ENCODE measurements at places on chromosomes 16 and 17.

- no peak for DNase-seq
These were observed 2.1 kb downstream of the CCL4L2 start for GRCh38 chr17:36212966-36213365.

GRCh38 chr16:66081775-66082366, 284.6 kb upstream of the CDH5 start:
- DNase-seq: no peak

DNA sequence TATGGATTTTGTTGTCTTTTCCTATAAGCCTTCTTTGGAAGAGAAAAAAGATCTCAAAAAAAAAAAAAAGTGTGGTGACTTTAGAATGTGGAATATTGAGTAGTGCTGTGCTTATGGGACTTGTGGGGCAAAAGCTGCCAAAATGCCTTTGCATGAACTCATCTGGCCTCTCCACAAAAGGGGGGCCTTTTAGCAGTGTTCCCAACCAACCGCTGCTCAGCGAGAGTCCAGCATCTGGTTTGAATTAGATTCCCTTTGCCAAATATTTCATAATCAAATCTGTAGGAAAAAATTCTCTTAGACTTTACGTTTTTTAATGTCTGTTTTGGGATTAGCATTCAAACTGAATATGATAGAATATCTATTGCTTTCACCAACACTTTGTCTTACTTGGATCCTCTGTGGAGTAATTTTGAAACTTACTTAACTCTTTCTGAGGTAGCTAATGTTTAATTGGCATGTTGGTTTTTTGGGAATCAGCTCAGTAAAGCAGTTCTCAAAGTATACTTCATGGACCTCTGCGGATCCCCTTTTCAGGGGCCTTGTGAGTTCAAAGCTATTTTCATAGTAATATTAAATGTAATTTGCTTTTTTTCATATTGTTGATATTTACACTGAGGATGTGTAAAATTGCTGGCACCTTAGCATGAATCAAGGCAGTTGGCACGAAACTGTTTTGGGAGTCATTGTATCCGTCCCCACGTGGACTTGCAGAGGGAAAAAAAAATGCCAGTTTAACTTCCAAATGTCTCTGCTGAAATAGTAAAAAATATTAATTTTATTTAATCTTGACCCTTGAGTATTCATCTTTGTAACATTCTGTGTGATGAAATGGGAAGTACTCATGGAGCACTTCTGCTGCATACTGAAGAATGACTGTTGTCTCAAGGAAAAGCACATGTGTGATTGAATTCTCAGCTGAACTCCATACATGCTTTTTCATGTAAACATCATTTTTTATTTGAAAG, 34.7 kb upstream of the VPS4A start:
- peak; percentile 16 for DNase-seq

DNA sequence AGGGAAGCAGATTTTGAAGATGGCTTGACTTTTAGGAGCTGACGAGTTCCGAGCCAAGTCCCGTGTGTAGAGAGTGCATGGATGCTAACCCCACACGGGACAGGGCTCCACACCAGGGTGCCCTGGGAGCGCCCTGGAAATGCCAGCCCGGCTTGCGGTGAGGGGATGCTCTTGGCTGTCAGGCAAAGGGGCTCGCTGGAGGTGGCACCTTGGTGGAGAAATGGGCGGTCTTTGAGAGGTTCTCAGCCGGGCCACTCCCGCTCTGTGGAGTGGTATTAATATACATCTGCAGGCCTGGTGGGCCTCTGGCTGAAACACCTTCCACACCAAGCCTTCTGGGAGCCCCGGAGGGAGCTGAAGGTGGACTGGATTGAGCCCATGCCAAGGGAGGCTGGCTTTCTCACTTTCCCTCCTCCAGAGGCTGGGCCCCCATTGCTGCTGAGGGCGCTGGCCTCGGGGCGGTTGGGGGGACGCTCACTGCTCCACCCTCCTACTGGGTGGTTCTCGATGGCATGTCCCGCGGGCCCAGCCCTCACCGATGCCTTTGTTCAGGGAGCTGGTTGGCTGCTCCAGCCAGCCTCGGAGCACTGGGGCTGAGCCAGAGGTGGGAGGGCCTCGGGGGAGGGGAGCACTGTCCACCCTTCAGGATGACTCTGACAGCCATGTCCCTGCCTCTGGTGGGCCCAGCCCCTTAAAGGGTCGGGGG, 210.3 kb downstream of the NTN1 start:
- DNase-seq: no peak

GRCh38 chr17:12097326-12097725, 76.6 kb downstream of the MAP2K4 start:
- DNase-seq: no peak

DNA sequence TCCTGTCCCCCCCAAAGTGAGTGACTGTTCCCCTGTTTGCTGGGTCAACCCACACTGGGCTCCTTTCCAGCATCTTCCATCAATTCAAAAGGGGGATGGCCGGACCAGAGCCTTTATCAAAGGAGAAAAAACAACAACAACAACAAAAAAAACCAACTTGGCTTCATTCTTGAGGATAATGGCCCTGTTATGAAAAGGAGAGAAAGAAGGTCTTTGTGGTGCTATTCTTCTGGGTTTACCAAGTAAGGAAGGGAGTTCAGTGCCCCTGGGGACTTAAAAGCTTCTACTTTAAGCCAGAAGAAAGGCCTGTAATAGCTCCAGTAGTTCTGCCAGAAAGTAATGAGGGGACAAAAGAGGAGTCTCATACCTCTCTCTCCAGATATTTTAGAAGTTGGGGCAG, 71.5 kb downstream of the RGS9 start:
- no peak for DNase-seq

DNA sequence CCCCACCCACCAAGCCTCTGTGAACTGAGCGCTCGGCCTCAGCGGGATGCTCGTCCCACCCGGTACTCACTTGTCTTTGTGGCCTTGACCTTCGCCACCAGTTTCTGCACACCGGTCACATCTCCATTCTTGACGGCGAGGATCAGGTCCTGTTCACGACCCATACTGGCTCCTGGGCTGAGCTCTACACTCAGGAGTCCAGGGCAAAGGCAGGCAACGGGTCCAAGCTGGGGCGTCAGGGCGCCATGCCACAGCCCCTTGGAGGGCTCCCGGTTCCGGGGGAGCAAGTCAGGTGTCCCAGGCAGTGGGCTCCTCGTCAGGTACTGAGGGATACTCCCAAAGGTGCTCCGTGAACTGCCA, 1.7 kb downstream of the CASKIN2 start:
- no peak for DNase-seq

- DNase-seq: no peak
These were observed 6.7 kb downstream of the USP7 start for GRCh38 chr16:8957063-8957397.

DNA sequence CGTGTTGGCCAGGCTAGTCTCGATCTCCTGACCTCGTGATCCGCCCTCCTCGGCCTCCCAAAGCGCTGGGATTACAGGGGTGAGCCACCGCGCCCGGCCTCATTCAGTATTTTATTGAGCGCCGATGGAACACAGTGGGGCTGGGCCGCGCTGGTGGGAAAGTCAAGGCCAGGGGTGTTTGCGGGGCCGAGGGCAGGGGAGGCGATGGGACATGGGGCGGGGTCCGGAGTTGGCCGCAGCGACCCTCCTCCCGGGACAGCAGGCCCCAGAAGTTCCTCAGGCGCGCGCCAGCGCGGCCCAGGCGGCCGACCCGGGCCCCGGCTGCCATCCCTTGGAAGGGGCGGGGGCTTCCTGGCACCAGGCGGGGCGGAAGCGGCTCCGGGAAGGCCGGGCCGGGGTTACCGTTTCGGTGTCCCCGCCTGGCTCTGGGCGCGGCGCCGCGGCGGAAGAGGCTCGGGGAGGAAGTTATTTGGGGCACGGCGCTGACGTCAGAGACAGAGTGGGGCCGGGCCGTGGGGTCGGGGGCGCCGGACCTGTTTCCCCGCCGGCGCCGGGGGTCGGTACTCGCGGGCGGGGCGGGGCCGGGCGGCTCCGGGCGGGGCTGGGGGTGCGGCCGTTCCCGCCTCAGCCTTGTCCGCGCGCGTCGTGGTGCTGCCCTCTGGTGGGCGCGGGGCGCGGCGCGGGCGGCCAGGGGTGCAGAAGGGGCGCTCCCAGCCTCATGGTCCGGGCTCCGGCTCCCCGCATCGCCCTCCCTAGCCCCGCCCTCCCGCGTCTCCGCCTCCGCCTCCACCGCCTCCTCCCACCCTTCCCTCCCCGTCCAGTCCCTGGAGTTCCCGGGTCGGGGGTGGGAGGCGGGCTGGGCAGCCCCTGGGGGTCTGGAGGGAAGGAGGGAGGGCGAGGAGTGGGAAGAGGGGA, 952 bp upstream of the PRSS27 start:
- DNase-seq: peak; percentile 78

DNA sequence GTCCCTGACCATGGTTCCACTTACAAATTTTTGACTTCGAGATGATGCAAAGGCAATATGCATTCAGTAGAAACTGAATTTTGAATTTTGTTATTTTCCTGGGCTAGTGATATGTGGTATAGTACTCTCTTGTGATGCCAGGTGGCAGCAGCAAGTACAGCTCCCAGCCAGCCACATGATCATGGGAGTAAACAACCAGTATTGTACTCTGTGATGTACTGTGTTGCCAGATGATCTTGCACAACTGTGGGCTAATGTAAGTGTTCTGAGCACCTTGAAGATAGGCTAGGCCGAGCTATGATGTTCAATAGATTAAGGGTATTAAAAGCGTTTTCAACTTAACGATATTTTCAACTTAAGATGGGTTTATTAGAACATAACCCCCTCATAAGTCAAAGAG, 250.8 kb downstream of the STX8 start:
- no peak for DNase-seq

- DNase-seq: no peak
These were observed 3.5 kb upstream of the CAMKK1 start for GRCh38 chr17:3896108-3896967.

GRCh38 chr17:49445591-49445990, 30.9 kb upstream of the PHB1 start:
- no peak for DNase-seq

- no peak for DNase-seq
These were observed 378.3 kb downstream of the CPPED1 start for GRCh38 chr16:12425134-12425941.

GRCh38 chr16:16083421-16084156, 134.2 kb downstream of the ABCC1 start:
- no peak for DNase-seq

Data from GOT3 (cell line).